ENCODE measurements at places on chromosomes 4 and X.

- no peak for DNase-seq
These were observed 174.7 kb upstream of the PPP1R2C start for GRCh38 chrX:42952621-42953020.

GRCh38 chr4:165766018-165766417 is 107.0 kb upstream of the TLL1 start:
- DNase-seq, result no peak

GRCh38 chrX:48683411-48683982 is at the start of gene WAS:
TSS of gene WAS (plus strand) at chrX:48683799. CDS start at chrX:48683854, 55 bp downstream.
- no peak for DNase-seq

DNA sequence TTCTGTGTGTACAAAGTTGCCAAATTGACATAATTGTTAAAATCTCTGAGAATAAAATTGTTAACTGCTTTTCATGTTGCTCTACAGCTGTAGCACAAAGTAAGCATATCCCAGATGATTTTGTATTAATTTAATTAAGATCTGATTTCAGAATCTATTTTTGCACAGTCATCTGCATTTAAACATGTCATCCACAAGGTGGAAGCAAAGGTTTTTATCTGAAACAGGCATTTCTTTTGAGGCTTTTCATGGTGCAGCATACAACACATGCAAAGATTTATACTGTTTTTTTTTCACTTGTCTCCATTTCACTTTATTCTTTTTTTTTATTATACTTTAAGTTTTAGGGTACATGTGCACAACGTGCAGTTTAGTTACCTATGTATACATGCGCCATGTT is 51.2 kb downstream of the GC start:
- peak; percentile 23 for DNase-seq

- peak; percentile 70 for DNase-seq
These were observed 79.6 kb downstream of the CCKAR start for GRCh38 chr4:26410385-26411293.

- DNase-seq, result no peak
These were observed 535.5 kb downstream of the MID1IP1 start for GRCh38 chrX:39336671-39337311.

All from renal pelvis (tissue), 12 donors.